Spleen (tissue), 13 donors: ENCODE measurements at places on chromosomes 5 and 9.

DNA sequence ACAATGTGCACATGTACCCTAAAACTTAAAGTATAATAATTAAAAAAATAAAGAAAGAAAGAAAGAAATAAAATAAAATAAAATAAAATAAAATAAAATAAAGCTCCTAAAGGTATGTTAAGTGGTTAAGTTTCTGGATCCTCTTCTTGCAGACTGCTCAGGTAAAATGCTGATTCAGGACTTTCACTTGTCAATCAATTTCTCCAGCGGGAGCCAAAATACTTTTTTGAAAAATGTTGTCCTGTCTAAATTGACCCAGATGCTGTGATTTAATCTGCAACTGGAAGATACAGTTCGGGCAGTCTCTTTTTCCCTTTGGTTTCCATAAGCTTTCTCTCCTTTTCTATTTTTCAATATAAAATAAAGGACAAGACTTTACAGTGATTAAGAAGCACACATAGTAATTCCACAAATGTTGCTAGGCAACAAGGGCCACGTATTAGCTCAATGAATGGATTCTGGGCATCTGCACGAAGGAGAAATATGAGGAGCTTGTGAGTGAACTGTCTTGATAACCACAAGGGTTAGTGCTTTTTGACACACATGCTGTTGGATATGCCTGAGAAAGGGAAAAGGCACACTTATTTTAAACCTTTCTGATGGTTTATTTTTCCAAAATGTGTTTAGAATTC is 38.6 kb downstream of the HTR4 start:
- no peak for DNase-seq

DNA sequence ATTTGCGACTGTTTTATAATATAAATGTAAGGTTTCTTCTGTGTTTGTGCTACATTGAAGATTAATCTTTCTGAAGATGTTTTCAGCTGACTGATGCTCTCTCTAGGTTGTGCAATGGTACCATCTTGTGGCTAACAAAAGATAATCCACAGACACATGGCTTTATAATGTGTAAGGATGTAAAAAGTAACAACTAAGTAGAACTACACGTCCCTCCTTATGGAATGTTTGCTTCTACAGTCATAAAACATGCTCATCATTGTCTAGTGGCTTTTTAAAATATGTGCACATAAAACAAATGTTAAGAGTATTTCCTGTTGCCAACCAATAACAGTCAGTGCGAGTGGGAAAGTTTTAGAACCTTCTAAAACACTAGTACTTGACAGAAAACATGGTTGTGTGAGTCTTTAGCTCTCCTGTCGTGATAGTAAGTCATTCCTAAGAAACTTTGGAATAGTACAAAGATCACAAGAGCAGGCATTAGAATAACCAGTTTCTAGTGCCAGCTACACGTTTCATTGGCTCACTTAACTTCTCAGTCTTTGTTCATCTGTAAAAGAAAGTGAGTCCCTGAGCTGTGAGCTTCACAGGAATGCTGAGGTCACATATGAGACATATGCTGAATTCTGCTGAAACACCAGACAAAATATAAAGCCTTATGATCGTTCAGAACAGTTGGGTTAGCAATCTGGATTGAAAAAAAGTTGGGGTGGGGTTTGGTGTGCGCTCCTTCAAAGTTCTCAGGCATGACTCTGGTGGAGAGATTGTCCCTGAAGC is 75.7 kb upstream of the GLIS3 start:
- no peak for DNase-seq

- DNase-seq, result no peak
These were observed 65.8 kb upstream of the PLPP6 start for GRCh38 chr9:4596165-4596922.

GRCh38 chr9:34992376-34992951 is 2.9 kb downstream of the DNAJB5 start:
- DNase-seq, result peak; percentile 71

- DNase-seq, result no peak
These were observed 107.2 kb upstream of the STC2 start for GRCh38 chr5:173435447-173435846.

GRCh38 chr9:14056316-14056861 is 257.6 kb downstream of the NFIB start:
- DNase-seq, result no peak

DNA sequence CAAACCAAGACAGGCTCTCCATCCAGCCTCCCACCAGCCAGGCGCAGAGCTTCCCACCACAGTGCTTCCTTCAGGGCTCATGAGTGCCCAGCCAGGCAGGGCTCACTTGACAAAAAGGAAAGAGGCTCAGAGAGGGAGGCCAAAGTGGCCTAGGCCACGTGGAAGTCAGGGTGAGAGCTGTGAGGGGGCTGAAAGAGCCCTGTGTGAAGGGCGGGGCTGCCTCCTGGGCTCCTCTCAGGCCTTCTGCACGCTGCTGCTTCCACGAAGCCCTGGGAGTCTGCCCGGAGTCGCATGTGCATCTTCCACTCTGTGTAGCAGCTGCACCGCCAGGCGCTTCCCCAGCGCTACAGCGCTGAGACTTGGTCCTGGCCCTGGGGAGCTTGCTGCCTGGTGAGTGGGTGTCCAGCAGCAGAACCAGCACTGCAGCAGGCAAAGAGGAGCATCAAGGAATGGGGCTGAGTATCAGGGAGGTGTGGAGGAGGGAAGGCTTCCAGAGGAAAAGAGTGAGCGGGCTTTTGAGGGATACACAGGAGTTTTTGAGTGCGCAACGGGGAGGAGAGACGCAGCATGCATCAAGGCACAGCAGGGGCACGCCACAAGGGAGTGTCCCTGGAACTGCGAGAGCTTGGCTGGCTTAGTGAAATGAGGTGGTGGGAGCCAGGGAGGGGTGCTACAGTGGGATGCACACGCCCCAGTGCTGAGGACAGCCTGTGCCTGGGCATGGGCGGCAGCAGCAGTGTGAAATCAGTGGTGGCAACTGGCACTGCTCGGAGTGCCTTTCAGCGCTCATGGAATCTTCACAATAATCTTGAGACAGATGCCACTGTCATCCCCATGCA is 178.0 kb downstream of the GAPVD1 start:
- no peak for DNase-seq

DNA sequence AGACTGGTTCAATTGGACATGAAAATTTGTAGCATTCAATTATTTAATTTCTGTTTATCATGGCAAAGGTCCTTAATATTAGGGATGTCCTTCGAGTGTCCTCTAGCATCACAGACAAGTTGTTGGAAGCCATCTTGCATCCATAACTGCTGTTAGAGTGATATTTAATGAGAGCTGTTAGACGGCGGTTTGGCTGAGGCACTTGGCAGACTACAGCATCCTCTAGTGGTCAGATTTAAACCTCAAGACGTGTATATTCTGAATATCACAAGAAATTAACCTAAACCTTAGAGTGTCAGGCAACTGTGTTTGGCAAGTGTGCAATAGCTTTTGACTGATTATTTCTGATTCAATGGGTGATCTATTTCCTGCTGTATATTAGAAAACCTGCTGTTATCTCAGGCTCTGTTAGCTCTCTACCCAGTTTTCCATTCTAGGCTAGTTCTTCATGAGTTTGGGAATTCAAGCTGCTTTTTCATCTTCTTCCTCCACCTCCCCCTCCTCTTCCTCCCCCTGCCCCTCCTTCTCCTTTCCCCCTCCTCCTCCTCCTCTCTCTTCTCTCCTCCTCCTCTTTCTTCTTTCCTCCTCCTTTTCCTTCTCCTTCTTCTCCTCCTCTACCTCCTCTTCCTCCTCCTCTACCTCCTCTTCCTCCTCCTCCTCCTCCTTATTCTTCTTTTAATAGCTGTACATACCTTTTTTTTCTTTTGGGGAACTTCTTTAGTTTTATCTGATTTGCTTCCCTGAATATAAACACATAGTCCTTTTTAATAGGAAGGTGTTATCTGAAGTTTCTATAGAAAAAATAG is 8.6 kb downstream of the SPINK1 start:
- no peak for DNase-seq

DNA sequence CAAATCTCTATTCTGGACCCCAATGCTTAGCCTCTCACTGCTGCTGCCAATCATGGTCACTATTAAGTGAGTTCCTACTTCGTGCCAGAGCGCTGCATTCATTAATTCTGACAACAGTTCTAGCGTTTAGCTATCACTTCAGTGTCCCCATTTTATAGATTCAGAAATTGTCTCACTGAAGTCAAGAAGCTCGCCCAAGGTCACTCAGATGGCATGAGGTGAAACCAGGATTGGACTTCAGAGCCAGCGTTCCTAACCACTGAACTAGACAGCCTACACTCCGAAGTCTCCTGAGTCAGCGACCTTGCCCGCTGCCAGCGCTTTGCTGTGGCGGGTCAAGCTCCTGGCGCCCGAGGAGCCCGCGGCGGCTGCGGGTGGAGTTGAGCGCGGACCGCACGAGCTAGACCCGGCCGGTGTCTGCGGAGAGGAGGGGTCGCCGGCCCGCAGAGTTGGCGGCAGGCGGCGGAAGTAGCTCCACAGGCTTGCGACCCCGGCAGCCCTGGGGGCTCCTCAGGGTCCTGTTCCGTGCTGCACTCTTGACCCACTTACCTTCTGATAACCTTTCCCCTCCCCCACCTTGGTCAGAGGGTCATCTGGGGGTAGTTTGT is 2.1 kb upstream of the GABRB2 start:
- no peak for DNase-seq

DNA sequence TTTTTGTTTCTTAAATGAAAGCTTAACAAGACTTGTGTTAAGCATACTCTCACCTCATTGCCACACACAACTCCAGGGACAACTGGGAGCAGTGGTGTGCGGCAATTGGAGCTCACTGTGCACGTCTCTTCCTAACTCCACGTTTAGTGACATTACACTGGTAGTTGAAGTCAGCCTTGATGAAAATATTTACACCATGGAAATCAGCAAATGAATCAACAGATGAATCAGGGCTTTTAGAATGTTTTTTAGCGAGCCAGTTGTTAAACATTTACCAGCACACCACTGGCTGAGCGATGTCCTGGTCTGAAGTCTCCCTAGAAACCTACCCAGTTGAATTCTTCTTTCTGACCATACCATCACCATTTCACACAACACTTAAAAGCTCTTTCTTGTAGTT is 67.3 kb downstream of the KLHL3 start:
- no peak for DNase-seq

- DNase-seq, result no peak
These were observed 138.9 kb upstream of the SGCD start for GRCh38 chr5:156188016-156188415.

DNA sequence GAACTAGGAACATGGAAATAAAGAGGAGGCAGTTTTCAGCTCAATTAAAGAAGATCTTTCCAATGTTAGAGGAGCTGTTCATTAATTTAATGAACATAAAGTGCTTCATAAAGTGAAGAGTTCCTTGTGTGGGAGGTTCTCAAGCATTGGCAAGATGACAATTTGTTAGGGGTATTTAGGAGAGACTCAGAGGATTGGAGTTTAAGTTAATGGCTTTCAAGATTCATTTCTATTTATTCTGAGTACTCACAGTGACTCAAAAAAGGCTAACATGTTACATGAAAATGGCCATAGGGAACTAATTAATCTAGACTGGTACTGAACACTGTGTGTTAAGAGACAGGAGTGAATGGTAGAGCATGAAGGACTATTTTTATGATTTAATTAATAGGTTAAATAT is 55.4 kb upstream of the CDH12 start:
- DNase-seq, result no peak

GRCh38 chr5:6700074-6700684 is 13.1 kb upstream of the TENT4A start:
- DNase-seq, result no peak

DNA sequence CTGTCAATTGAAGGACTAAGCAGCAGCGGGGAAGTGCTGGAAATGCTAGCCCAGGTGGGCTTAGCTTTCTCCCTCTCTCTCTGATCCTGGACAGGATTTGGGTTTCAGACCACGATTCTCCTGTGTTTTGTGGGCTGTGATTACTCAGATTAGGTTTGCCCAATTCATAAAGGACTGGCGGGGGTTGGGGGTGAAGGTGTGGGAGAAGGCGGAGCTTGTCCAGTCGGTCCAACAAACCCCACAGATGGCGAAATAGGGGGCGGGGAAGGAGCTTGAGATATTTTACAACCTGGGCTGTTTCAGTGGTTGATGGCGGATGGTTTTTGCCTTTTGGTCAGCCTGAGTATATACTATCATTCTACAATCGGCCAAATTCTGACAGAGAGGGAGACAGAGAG is 35.2 kb downstream of the PCDHAC2 start:
- DNase-seq, result no peak

GRCh38 chr9:134390537-134390936 is 64.3 kb downstream of the RXRA start:
- DNase-seq, result peak; percentile 92

DNA sequence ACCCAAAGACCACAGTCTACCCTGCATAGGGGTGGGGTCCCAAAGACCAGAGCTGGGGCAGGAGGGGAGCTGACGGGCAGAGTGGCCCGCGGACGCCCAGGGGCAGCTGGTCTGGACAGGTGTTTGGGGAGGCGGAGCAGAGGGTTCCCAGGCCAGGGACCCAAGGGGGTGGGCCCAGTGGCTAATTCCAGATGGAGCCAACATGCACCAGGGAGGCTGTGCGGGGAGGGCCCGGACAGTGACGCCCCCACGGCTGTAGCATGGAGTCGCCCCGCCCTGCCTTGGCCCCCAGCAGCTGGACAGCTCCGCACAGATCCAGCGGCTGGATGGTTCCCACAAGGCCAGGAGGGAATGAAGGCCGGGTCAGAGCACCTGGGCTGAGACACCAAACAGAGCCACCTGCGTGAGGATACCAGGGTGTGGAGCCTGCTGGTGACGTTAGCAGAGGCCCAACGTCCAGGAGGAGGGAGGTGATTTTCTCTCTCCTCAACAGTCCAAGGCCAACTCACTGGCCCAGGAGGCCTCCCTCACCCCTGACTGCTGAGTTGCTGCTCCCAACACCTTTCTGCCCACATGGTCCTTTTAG is 55.3 kb upstream of the EGFL7 start:
- no peak for DNase-seq

GRCh38 chr5:23727271-23727670 is 219.9 kb downstream of the PRDM9 start:
- no peak for DNase-seq

- DNase-seq, result peak; percentile 83
These were observed 155.3 kb upstream of the KLF4 start for GRCh38 chr9:107644733-107645463.

DNA sequence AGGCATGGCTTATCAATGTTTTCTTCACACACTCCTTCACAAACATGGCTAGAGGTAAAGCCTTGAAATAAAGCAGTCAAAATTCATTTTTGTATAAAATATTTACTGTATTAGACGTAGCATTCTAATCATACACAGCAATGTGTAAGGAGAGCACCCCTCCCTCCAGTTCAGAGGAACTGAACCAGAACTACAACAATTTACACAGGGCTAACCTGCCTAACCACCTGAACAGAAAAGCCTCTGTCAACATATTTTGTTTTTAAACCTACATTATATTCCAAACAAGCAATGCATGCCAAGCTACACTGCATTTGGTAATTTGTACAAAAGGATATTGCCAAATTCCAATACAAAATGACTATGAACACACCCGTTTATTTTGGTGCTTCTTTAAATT is 41.6 kb downstream of the MLLT3 start:
- DNase-seq, result no peak
